ENCODE measurements at places on chromosomes 4 and X.

GRCh38 chrX:81390237-81390636 lies 188.3 kb downstream of the SH3BGRL start:
- no peak for DNase-seq

DNA sequence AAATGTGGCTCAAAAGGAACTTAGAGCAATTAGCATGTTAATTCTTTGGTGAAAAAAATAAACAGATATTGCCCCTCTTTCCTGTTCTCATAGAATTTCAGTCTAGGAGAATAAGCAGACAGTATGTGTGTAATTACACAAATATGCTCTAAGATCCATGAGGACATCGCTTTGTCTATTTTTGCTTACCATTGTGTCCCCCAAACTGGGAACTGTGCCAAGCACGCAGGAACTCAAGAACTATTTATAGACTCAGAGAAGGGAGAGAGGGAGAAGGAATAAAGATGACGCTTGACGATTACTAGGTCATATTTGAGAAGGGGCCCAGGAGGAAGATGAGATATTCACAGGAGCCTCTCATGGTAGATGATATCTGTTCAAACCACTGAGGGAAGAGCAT lies 692.6 kb downstream of the RAB28 start:
- DNase-seq: no peak

DNA sequence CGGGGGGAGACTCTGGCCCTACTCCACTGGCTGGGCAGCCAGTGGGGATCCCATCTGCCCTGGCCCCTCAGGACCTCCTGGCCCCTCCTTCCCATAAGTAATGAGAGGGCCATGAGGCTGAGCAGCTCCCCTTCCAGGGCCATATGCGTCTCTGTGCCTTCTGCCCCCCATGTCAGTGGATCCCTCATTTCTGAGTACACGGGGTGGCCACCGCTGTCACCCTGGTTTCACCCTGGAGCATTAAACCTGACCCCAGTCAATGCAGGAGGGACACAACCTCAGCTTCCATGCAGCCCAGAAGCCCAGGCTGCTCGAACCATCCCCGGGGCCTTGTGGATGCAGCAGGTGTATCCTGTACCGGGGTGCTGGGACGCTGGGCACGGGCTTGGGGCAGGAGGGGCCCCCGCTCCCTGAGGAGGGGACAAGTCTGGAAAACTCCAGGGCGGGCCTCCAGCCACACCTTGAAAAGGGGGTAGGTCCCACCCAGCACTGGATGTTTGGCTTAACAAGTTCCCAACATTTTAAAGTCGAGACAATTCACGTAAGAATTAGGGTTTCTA lies 24.2 kb downstream of the ATP5ME start:
- no peak for DNase-seq

DNA sequence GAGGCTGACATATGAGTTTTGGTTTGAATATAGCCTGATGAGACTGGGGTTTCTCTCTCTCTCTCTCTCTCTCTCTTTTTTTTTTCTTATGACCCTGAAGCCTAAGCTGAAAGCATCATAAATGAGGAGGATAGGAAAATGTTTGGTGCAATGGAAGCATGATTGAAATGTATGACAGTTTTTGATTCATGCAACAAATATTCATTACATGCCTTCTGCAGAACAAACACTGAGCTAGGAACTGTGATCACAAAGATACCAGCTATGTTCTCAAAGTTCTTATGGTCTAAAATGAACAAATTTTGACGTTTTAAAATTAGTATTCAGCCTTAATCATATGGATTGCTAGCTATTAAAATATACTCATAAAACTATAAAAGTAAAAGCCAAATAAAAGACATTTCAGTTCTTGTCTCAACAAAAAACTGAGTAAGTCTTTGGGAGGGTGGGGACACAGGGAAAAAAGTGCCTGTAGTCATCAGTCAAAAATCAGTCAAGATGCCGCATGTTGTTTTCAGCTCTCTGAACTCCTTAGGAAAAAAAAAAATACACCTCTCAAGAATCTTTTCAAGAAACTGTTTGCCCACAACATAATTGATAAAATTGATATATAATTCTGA lies 57.2 kb downstream of the NKX6-1 start:
- no peak for DNase-seq

- DNase-seq: no peak
Measured at GRCh38 chr4:62191451-62192240, 991.5 kb downstream of the ADGRL3 start.

GRCh38 chr4:44668526-44668925 lies 9.7 kb upstream of the GUF1 start:
- DNase-seq: no peak

GRCh38 chr4:46830971-46831454 lies 78.0 kb downstream of the COX7B2 start:
- DNase-seq: no peak

GRCh38 chr4:141246243-141246642 lies 25.5 kb downstream of the ZNF330 start:
- DNase-seq: no peak

GRCh38 chr4:75790024-75790423 lies 65.6 kb downstream of the USO1 start:
- no peak for DNase-seq

GRCh38 chr4:40265910-40266274 lies 69.1 kb downstream of the RHOH start:
- DNase-seq: no peak

DNA sequence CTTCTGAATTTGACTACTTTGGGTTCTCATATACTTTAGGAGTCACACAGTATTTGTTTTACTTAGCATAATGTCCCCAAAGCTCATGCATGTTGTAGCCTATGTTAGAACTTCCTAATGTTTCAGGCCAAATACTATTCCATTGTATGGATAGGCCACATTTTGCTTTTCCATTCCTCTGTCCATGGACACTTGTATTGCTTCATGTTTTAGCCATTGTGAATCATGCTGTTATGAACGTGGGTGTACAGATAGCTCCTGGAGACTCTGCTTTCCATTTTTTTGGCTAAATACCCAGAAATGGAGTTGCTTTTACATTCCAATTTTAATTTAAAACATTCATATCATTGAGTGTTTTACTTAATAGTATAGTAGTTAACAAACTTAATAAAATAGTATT lies 54.5 kb downstream of the HTT start:
- DNase-seq: no peak

- no peak for DNase-seq
Measured at GRCh38 chr4:48968814-48969213, 17.3 kb upstream of the CWH43 start.

- DNase-seq: no peak
Measured at GRCh38 chrX:118717678-118718391, 9.6 kb upstream of the IL13RA1 start.

DNA sequence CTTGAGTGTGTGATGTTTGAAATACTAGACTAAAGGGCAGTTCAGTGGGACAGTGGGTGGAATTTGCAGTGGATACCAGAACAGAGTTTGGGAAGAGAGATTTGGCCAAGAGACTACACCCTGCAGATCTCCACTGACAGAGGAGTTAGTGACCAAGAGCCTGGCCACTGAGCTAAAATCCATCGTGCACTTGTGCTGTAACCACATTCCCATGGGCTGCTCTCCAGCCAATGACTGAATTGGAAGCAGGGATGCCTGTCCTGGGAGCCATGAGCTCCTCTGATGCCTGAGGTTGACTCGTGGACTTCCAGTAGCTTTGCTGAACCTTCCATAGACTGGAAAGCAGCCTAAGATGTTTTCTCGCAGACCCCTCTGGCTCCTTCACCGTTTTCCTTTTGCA lies 296.1 kb downstream of the TRIML1 start:
- no peak for DNase-seq

GRCh38 chrX:13130816-13131215 lies 86.4 kb upstream of the FAM9C start:
- no peak for DNase-seq

DNA sequence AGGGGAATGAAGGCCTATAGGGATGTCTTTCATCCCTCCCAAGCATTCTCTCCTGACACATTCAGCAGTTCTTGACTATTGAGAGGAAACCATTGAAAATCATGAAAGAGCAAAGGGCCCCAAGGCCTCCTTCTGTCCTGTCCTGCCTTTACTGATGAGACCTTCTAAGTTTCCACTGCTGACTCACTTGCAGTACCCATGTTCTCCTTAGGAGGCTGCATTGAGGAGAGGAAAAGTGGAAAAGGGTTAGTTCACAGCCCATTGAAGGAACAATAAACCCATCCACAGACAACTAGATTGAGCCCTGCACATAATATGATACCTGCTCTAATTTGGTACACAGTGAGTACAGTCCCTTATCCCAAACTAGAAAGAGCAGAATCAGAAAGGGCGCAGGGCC lies 115.1 kb upstream of the PNPLA4 start:
- DNase-seq: peak; percentile 5

- no peak for DNase-seq
Measured at GRCh38 chrX:1609762-1610161, 5.1 kb upstream of the ASMT start.

GRCh38 chr4:139014371-139015268 lies 961 bp upstream of the NOCT start:
- no peak for DNase-seq

GRCh38 chrX:119186763-119187162 lies 49.3 kb upstream of the PGRMC1 start:
- no peak for DNase-seq

DNA sequence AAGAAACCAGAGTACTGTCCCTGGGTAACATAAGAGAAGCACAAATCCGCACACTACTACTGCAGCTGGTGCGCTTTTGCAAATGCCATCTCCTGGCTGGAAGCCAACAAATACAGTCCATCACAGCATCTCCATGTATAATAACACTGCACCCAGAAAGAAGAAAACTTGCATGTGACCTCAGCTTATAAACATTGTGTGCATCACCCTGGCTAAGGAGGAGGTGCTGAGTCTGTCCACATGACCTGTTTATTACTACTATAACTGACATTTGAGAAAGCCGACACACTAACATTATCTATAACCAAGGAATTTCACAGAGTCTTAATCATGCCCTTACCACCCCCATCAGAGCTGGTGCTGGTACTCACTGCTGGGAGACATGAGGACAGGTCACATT lies 516.8 kb downstream of the CFAP47 start:
- no peak for DNase-seq

DNA sequence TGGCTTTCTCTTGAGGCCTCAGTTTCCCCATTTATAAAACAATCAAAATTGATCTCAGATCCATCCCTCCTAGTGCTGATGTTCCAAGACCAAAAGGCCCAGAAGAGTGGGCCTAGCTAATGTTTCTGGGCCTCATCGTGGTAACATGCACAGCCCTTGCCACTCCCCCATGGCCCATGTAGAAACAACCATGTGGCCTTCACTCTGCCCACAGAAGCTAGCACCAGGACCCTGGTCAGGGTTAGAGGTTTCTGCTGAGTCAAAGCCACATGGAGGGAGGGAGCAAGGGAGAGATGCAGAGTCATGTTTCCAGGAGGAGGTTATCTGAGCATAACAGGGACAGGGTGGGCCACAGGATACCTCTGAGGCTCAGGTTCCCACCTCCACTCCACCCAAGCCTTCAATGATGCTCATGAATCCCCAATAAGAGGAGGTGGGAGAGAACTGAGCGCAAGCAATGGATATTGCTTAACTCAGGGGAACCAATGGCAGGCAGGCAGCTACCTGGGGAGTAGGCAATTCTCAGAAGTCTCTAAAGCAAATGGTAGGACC lies 16.9 kb downstream of the OTUD5 start:
- no peak for DNase-seq

- no peak for DNase-seq
Measured at GRCh38 chrX:63935835-63936234, 150.8 kb upstream of the ARHGEF9 start.

DNA sequence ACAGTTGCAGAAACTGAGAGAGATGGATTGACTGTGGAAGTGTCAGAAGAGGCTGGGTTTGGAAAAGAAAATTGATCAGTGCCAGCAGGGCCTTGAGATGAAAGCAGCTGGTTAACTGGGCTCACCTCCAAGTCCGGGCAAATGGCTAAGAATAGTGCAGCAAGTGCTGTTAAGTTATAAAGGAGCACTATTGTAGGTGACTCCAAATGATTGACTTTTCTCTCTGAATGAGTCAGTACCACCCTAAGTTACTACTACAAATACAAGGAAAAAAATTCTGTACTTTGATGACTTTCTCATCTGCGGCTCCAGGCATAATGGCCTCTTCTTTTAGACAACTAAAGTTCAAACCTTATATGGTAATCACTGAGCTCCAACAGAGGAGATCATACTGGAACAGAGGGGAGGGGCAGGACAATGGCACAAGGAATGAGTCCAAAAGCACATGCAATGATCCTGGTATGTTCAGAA lies 733.4 kb upstream of the INTU start:
- DNase-seq: no peak

- DNase-seq: no peak
Measured at GRCh38 chr4:131426023-131426758, 1722.9 kb upstream of the PCDH10 start.

DNA sequence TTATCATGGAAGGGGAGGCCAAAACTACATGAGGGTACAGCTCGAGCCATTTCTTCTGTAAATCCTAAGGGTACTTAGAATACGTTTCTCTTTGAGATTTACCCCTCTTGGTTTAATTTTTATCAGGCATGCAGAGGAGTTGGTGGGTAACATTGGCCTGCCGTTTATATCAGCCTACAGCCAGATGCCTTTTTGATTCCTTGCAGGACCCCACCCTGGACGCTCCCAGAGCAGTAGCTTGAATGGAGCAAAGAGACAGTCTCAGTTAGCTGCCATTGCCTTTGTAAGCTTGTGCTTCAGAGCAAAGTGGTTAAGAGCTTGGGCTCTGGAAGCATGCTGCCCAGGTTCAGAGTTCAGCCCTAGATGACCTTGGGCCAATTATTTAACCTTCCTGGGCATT lies 9.0 kb downstream of the DOCK11 start:
- DNase-seq: no peak

DNA sequence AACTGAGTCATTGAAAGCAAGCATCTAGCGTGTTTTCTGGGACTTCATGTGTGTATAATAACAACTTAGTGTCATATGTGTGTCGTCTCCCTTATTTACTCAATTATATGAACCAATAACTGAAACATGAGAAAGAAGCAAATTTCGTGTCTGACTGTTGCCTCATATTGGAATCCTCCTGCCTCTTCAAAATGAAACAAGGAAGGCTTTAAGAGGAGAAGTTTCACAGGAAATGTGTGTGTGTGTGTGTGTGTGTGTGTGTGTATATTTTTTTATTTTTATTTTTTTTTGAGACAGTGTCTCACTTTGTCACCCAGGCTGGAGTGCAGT lies 145.8 kb upstream of the SFRP2 start:
- DNase-seq: no peak

DNA sequence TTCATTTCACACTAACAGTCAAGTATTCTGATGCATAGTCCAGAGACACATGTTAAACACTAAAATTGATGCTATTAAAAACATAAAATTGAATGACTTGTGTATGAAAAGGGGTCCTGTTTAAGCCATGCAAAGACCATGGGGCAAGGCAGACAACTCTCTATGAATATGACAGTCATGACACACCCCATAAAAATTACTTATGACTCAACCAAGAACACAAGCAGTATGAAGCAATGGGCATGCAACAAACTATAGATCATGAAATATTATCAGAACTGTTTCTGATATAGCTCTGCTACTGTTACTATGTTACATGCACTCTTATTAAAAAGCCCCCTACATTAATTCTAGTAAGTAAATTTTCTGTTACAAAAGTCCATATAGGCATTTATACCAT lies 57.5 kb upstream of the ZCCHC13 start:
- DNase-seq: no peak
